ENCODE measurements at places on chromosomes 13 and 19.

DNA sequence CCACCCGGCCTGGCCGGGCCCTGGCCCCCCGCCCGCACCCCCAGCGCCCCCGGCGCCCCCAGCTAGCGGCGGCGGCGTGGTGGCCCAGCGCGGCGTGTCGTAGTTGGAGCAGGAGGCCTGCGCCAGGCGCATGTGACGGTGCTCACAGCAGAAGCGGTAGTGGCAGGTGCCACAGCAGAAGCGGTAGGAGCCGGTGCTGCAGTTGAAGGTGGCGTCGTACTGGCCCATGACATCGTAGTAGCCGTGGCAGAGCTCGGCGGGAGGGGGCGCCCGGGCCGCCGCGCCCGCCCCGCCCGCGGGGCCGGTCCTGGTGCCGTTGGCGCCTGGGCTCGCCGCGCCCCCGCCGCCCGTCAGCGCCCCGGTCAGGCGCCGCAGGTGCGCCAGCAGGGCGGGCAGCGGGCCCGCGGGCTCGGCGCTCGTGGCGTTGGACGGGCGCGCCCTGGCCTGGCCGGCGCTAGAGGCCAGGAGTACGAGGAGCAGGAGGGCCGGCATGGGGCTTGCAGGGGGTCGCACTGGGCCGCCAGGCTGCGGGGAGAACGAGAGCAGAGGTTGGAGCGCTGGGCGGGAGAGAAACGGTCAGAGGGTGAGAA, 633 bp downstream of the SHISA7 start:
- no peak for DNase-seq

- DNase-seq = peak; percentile 60
These were observed 535 bp downstream of the BSG start for GRCh38 chr19:572743-573518.

DNA sequence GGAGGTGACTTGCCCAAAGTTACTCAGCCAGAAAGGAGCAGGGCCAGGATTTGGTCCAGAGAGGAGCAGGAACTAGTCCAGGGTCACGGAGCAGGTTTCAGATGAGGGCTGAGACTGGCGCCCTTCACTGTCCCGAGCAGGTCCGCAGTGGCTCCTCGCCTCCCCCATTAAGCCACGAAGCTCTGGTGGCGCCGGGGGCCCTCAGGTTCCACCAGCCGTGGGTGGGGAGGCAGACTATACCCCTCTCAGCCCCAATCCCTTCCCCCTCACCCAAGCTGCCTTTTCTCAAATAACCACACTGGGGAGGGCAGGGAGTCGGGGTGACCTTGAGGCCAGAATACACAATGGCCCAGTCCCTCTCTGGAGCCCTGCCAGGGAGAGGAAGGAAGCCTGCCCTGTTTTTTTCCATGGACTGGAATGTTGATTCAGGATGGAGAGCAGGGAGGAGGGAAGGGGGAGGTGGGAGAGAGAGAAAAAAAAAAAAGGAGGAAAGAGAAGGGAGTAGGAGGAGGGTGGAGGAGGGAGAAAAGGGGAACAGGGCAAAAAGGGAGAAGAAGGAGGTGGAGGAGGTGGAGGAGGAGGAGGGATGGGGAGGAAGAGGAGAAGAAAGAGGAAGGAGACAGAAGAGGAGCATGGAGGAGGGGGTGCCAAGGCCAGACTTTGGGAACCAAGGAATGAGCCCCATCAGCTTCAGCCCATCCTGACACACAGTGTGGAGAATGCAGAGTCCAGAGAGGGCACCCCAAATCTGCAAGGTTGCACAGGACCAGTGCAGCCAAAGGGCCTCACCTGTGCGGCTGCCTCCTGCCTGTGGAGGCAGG, 19.7 kb downstream of the CEACAM16 start:
- DNase-seq = no peak

DNA sequence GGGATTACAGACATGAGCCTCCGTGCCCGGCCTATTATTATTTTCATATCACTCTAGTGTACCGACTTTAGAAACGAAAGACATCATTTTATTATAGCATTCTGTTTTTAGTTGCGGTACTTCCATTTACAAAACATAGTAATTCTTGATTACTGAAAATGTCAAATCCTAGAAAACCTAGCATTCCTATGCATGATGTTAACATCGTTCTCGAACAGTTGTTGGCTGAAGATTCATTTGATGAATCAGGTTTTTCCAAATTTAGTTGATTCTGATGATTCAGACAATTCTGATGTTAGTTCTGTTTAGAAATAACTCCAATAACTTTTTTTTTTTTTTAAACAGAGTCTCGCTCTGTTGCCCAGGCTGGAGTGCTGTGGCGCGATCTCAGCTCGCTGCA, 11.5 kb upstream of the MTRF1 start:
- no peak for DNase-seq

- DNase-seq = no peak
These were observed at the start of gene CACNA1A for GRCh38 chr19:13506471-13506820. CACNA1A (minus strand) TSS chr19:13506479; CDS start chr19:13506224, 255 bp downstream.

DNA sequence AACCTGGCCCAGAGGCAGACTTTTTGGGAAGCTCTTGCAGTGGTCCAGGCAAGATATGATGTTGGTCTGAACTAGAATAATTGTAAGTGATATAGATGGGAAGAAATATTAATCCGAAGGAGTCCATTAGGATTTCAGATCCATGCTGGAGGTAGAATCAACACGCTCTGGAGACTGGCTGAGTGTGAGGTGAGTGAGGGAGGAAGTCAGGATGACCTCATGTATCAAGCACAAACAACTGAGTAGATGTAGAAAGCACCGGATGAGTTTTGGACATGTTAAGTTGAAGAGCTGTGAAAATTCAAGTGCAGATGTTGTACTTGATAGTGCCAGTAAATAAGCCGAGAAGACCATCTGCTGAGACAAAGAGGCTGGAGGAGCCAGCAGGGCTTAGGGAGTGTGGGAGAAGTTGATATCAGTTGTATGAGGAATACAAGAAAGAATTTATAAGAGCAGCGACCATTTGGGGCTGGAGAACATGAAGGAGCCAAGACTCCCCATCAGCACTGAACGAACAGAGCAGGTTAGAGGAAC, 5.3 kb upstream of the CNMD start:
- no peak for DNase-seq

DNA sequence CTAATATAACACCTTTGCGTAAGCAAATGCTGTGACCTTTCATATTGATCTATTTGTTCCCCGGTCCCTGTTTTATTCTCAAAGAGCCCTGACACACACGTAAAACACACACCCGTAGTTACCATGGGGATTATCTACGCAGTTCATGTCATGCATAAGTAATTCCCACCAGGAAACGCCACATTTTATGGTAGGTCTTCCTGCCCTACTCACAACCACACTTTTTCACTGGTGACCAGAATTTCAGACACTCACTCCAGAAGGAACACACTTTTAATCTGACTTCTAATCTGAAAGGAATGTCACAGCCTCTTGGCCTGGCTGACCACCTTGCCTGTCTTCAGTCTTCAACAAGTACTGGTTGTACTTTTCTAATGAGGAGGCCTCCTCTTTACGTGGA, 46.8 kb downstream of the SLC7A1 start:
- DNase-seq = no peak

DNA sequence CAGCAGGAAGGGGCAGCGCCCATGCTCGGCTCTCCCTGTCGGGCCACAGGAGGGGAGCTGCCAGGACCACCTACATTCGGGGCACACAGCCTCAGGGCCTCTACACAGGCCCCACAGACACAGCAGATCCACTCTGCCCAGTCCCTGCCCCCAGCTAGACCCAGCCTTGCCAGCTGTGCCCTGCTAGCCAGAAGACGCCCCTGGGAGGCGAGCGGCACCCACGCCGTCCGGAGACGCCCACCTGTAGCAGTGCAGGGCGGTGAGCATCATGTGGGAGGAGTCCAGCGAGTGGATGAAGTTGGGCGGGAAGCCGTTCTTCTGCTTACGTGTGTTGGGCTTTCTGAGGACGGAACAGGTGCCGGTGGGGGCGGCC, 15.1 kb downstream of the POLRMT start:
- DNase-seq = no peak

- peak; percentile 88 for DNase-seq
These were observed 137.1 kb upstream of the ATXN8OS start for GRCh38 chr13:69970520-69970919.
